ENCODE measurements at places on chromosomes 1 and 21.

GRCh38 chr1:19044975-19045831 is 88.7 kb upstream of the IFFO2 start:
- peak; percentile 50 for DNase-seq

DNA sequence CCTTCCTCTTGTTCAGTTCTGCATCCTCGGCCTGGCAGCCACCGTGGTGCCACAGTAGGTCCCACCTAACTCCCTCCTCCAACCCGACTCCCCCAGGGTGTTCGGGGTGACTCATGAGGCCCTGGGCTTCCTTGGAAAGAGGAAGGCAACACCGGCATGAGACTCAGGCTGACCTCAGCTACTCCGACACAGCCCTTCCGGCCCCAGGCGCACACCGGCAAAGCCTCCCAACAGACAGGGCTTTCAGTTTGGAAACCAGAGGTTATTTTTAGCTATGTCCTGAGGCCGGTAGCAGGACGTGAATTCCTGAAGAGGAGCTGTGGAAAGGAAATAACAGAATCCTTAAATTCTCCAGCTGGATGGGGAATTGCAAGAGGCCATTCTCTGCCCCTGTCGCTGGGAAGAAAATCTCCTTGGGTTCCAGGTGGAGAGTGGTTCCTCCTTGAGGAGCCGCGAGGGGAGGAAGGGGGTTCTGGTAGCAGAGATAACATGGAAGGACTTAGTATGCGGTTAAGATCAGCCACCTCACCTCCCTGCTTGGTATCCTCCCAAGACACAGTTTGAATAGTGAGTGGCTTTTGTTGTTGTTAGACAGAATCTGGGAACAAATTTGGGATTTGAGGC is 24.4 kb downstream of the PLXNA2 start:
- no peak for DNase-seq

GRCh38 chr1:164183854-164184635 is 374.9 kb upstream of the PBX1 start:
- no peak for DNase-seq

DNA sequence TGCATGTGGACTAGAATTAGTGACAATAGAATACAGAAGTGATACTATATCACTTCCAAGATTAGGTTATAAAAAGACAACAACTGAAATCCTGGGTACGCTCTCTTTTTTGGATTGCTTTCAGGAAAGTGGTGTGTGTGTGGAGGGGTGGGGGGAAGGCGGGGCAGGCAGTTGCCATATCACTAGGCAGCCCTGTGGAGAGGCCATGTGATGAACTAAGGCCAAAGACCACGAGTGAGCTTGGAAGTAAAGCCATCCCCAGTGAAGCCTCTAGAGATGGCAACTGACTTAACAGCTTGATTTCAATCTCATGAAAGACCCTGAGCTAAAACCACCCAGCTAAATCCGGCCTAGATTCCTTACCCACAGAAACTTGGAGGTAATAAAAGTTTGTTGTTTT is 6.2 kb upstream of the ASPM start:
- no peak for DNase-seq

GRCh38 chr1:24415910-24416665 is 486 bp downstream of the NIPAL3 start:
- no peak for DNase-seq

DNA sequence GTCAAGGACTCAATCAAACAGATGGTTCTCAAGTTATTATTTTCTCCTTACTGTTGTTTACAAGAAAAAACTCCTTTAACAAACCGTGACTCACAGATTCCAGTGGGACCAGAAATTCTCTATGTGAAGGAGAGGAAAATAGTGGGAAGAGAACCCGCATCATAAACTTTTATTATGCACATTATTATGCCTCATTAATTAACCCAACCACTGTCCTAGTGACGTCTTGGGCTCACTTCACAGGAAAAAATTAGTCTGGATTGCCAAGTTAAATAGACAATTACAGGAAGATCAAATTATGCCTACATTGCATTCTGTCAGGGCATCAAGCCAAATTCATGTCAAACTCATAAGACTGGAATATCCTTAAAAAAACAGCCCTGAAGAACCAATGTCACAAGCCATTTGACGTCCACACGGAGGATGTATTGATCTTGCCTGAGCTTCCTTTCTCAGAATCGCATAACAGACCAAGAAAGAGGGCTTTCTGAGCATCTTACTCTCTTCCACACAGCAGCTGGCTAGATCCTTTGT is 347.8 kb downstream of the DUSP10 start:
- DNase-seq = no peak

DNA sequence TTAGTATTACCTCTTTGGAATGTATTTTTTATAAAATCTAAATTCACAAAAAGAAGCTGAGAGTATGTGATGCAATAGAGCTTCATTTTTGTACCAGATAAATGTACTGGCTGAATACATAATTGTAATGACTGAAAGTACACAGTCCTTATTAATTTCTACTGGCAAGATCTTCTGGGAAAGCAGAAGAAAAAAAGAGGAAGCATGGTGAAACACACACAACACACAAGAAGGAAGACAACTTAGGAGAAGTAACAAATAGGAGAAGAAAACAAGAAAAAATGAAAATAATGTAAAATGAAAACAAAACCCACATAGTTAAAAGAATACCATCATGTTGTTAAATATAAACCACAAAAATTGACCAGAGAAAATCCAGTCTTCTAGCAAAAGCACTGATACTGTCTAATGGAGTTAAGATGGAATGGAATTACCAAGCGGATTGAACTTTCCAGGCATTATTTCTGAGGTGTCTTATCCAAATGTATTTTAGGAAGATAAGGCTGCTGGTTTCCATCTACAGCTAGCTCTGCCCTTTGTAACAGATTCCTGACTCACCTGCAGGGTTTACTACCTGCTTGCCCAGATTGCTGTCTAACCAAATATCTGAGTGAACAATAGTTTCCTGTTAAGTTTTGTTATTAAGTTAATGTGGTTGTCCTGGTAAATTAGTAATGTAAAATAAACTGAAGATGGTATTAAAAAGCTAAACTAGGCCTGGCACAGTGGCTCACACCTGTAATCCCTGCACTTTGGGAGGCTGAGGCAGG is 4.5 kb upstream of the COP1 start:
- DNase-seq = no peak

DNA sequence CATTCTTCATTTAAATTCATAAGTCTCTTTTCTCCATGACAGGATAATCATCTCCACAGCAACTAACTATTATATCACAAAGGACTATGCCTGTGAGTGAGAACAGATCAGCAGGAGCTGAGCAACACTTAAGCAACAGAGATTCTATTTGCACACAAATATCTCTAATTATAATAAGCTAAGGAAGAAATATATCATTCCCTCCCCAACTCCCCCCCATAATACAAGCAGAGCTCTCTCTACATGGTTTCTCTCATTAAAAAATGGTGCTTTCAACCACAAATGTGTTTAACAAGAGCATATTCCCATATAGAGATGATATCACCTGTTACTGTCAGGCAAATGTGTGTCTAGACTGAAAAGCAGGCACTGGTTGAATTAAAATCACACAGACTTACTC is 34.5 kb upstream of the NIBAN1 start:
- DNase-seq = no peak

GRCh38 chr21:34938089-34938764 is 110.9 kb downstream of the RUNX1 start:
- DNase-seq = no peak

- DNase-seq = no peak
These were observed 241.5 kb downstream of the LTN1 start for GRCh38 chr21:28751176-28751575.

- no peak for DNase-seq
These were observed 1.4 kb upstream of the VANGL1 start for GRCh38 chr1:115640384-115640783.

DNA sequence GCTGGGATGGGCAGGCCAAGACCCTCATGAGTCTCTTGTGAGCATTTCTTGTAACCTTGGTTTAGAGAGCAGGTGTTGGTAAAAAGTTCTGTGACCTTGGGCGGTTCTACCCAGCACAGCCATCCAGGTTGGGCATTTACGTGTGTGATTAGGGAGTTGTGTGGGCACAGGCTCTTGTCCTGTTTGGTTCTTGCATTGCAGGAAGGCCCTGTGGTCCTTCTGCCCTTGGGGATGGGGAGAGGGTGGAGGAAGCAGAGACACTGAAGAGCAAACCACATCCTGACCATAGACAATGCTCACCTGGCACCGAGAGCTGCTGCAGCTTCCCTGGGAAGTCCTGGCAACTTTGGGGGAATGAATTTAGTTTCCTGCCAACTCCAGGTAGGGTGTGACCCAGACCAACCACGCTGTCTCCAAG is 25.6 kb downstream of the RNF187 start:
- peak; percentile 10 for DNase-seq

- no peak for DNase-seq
These were observed 6.4 kb downstream of the TCHH start for GRCh38 chr1:152108882-152109222.

- no peak for DNase-seq
These were observed 7.1 kb downstream of the C1orf226 start for GRCh38 chr1:162388615-162389014.

DNA sequence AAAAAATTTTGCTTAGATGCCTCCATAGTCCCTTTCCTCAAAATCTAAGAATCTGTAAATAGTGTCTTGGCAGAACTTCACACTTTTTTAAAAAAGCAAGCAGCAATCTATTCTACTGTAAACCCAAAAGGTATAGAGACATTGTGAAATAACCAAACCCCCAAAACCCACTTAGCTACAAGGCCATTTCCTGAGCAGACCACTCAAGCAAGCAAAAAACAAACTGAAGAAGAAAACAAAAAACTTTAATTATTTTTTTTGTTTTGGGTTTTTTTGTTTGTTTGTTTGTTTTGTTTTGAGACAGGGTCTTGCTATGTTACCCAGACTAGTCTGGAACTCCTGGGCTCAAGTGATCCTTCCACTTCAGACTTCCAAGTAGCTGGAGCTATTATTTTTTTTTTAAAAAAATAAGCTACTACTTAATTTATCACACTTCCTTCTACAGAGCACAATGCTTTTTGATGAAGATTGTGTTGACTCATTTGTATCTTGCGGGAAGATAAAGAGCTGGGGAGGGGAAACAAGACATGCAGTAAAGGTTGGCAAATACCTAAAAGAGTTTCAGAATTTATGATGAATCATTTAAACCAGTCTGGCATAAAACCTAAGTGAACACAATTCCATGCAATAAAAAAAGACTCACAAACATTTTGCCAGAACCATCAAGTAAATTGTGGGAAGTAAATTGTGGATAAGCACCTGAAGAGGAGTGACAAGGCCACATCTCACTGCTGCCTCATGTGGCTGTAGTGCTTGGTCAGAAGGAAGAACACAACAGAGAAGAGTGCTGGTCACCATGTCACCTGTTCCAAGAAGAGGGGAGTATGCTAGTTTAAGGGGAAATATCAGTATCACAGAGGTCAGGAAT is 2.7 kb upstream of the PTPN22 start:
- no peak for DNase-seq

- no peak for DNase-seq
These were observed 3.4 kb downstream of the EPHA10 start for GRCh38 chr1:37761416-37762095.

GRCh38 chr1:63320022-63320721 is 2.2 kb upstream of the FOXD3 start:
- DNase-seq = no peak

DNA sequence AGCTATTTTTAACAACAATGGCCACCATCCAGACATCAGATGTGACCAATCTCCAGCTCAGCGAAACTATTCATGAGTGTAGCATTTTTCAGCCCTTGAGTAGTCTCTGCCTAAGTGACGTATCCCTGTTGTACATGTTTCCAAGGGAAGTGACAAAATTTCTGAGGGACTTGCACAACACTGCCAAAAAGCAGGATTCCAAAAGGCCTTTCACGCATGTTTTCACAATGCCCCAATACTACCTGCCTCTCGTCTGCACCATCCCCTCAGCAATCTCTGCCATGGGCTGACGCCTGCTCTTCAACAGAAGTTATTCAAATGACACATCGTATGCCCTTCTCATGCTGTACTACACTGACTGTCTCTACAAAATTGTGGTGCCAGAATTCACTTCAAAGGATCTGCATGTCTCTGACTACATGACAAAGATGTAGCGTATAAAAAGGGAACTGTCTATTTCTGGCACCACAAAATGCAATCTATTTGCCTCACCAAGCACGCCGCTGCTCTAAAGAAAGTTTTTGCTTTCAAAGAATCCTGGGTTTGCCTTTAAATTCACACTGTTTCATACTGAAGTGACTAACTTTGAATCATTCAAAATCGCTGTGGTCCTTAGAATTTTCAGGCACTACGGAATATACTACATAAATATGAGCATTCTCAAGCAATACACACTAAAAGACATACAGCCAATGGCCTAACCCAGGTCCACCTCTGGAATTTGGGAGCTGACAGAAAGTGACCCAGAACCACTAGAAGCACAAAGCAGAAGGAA is 32.9 kb downstream of the JAK1 start:
- DNase-seq = no peak

- DNase-seq = no peak
These were observed 348.3 kb downstream of the AJAP1 start for GRCh38 chr1:5002676-5003075.

- no peak for DNase-seq
These were observed 37.7 kb downstream of the RRP1 start for GRCh38 chr21:43827015-43827611.

DNA sequence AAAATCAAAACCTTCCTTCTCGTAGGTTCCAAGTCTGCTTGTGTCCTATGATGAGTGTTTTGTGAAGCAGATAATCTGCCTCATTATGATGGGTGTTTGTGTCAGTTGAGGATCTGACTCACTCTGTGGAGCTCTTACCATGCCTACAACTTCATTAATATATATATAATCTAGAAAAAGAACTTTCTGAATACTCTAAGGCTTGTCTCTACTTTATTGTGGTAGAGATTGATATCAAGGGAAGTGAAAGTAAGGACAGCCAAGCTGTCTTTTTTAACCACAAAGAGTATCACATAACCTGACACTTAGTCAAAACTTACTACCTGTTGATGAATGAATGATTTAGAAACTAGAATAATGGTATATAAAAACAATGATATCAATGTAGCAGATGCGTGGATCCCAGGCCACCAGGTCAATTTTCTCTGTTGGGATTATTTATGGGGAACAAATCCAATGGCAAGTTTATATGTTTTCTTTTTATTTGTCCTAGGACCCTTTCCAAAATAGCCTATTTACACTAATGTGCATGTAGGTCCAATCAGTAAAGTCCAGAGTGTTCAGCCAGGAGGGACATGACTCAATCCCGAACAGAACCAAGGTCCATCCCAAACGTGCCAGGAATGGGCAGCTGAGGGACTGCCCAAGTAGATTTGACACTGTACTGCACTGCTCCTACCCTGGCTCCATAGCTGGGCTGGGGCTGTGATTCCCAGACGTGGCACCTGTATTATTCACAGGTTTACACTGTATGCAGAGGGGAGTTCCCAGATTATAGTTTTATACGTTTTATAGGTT is 182.3 kb upstream of the GREM2 start:
- DNase-seq = no peak

- DNase-seq = no peak
These were observed 13.6 kb downstream of the IGSF21 start for GRCh38 chr1:18121072-18121820.

DNA sequence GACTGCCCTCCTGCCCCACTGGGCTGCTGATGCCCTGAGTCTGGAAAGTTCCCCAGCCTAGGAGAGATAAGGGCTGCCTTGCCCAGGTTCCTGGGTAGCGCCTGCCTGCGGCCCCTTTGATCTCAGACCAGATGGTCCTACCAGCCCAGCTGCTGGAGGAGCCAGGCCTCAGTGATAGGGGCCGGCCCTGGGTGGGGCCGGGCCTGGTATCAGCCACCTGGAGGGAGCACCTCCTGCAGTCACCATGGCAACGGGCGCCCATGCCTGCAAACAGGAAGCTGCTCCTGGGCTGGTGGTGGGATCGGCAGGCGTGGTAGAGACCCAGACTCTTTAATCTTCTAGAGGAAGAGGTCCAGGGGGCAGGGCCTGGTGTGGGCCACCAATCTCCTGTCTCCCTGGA is 119.7 kb upstream of the WNT4 start:
- DNase-seq = no peak

GRCh38 chr1:180927841-180928240 is 15.1 kb downstream of the KIAA1614 start:
- DNase-seq = no peak

Measured in stimulated activated CD8-positive, alpha-beta memory T cell treated with anti-CD3 and anti-CD28 coated beads, Interleukin-4, amount 100 ng/mL, for 48 hours (primary cell).